ENCODE measurements at places on chromosomes 3 and 15.

GRCh38 chr3:73060302-73060723 lies 1.1 kb upstream of the EBLN2 start:
- DNase-seq: no peak
- no peaks in the 10 kb centered on the region for H3K27me3 ChIP-seq
- H3K4me3 ChIP-seq: no peak overlapping the region
- H3K4me1 ChIP-seq: peaks cover 16% of the 10 kb centered on the region

- no peaks in the 10 kb centered on the region for H3K4me1 ChIP-seq
- no peaks in the 10 kb centered on the region for H3K36me3 ChIP-seq
- H3K27me3 ChIP-seq: peaks cover 5% of the 10 kb centered on the region
- no peak overlapping the region for H3K27ac ChIP-seq
- no peak overlapping the region for H3K4me3 ChIP-seq
These were observed 14.5 kb downstream of the TERB2 start for GRCh38 chr15:44971036-44971435.

DNA sequence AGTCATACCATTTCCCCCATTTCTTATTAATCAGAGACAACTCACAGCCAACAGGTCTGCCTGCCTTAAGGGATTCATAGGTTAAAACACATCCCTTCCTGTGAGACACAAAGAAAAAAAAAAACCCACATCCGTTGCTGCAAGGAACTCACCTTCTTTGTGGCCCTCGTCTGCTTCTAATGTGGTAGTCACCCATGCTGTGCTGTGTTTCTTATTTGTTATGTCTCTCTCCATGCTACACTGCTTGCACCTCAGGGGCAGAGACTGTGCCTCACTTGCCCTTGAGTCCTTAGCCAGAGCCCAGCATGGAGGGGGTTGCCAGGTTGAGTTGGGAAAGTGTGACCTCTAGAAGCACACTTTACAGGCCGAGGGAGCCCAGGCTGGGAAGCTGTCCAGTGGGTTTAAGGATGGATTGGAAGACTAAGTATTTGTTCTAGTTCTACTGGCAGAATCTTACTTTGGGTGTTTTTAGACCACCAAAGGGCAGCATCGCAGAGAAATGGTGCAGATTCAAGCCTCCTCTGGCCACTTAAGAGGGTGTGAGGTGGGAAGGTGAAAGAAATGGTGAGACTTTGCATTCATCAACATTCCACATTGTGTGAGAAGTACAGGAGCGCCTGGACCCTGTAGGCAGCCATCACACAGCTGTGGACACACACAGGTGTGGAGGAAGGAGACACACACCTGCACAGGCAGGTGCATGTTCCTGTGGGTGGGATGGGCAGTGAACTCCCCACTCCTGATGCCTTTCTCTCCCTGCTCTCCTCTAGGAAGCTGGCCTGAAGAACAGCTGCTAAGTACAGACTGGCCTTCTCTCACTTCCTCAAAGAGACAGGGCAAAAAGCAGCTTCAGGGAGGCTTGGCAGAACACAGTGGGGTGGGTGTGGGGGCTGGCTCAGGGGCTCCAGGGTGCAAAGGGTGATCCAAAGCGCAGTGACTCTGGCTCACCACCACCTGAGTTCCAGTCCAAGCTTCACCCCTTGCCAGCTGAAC lies 48.8 kb downstream of the GLB1 start:
- no peaks in the 10 kb centered on the region for H3K27me3 ChIP-seq
- peak overlapping the region; percentile 70 for H3K4me3 ChIP-seq
- peaks cover 65% of the 10 kb centered on the region for H3K36me3 ChIP-seq
- peaks cover 82% of the 10 kb centered on the region for H3K4me1 ChIP-seq
- H3K27ac ChIP-seq: peak overlapping the region; percentile 94

- H3K36me3 ChIP-seq: peaks cover 31% of the 10 kb centered on the region
- H3K27ac ChIP-seq: no peak overlapping the region
- no peaks in the 10 kb centered on the region for H3K4me1 ChIP-seq
- no peaks in the 10 kb centered on the region for H3K27me3 ChIP-seq
These were observed 28.7 kb downstream of the ULK4 start for GRCh38 chr3:41933154-41933676.

DNA sequence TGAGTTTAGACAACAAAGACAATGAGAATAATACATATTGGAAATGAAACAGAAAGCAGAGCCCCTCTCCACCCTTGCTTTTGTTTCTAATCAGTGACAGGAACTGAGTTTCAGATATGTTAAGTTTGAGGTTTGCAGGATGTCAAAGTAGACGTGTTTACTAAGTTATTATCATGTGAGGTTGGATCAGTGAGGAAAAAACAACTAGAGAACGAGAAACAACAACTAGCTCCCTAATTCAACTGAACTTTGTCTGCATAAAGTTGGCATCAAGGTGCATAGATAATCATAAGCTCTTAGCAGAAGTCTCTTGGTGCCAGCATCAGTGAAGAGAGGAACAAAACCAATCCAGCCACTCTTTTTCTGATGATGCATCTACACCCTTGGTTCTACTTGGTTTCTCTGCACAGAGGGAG lies 491.1 kb upstream of the NR2F2 start:
- peak overlapping the region; percentile 40 for H3K4me3 ChIP-seq
- peaks cover 51% of the 10 kb centered on the region for H3K4me1 ChIP-seq
- H3K27ac ChIP-seq: peak overlapping the region; percentile 97
- peak; percentile 49 for DNase-seq
- peaks cover 20% of the 10 kb centered on the region for H3K36me3 ChIP-seq

- DNase-seq: no peak
- H3K4me3 ChIP-seq: no peak overlapping the region
- H3K36me3 ChIP-seq: no peaks in the 10 kb centered on the region
- H3K27me3 ChIP-seq: peaks cover 28% of the 10 kb centered on the region
- H3K27ac ChIP-seq: no peak overlapping the region
These were observed 27.1 kb downstream of the SHC4 start for GRCh38 chr15:48936666-48937065.

- no peak overlapping the region for H3K27ac ChIP-seq
- no peaks in the 10 kb centered on the region for H3K27me3 ChIP-seq
- H3K4me1 ChIP-seq: no peaks in the 10 kb centered on the region
These were observed 84.3 kb upstream of the TNFSF10 start for GRCh38 chr3:172607305-172608121.

DNA sequence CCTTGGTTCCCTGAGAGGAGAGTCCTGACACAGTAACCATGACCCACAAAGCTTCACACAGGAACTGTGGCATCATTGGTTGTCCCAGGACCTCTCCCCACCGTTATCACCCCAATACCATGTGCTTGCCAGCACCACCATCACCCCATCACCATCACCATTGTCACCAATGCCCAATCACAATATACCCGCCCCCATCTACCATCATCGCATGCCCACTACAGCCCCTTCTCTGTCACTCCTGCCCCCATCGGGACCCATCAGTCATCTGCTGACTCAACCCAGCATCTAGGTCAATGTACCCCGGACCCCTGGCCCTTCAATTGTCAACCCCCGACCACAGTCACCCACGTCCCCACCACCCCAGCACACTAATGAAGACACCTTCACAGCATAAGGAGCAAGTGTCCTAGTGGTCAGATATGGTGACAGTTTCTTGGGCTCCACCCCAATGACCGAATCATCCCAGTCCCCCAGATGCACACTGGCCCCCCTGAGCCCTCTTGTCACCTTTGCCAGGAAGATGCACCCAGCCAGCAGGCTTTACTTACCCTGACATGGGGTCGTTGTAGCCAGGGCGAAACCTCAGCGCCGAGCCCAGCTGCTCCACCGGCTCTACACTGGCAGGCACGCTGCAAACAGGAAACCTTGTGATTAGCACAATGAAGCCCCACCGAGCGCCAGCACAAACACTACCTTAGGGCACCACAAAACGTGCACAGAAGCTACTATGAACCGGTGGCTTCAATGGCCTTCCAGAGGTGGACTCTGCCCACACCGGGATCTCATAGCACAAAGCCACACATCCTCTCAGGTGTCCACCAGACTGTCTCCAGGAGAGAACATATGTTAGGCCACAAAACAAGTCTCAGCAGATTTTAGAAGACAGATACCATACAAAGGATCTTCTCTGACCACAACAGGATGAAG lies 25.1 kb downstream of the SHISA5 start:
- DNase-seq: peak; percentile 78
- peak overlapping the region; percentile 99 for H3K27ac ChIP-seq

DNA sequence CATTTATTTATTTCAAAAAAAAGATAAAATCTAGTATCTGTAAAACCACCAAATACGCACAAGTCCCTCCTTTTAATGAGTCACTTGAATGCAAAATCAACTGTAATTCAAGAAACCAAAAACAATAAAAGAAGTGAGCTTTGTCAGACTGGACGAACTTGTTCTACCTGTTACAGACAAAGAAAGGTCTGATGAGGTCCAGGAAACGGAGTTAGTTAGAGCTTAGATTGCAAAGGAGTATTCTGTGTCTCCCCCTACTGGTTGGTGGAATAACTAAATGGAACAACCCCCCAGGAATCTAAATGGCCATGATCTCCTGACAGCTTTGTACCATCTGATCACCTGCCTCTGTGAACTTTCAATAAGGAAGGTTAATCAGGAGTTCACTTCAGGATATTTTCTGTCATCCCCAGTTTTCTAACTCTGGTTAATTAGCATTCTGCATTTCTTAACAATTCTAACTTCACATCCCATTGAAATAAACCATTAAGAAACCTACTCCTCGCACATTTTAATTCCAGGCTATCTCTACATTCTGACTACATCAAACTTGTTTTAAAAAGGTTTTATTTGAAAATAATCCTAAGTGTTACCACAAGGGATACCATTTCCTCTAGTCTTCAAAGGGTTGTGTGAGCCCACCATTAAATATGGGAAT lies 333.0 kb upstream of the SATB1 start:
- peak overlapping the region; percentile 26 for H3K27ac ChIP-seq
- H3K4me1 ChIP-seq: peaks cover 50% of the 10 kb centered on the region
- no peak overlapping the region for H3K4me3 ChIP-seq

- H3K27ac ChIP-seq: no peak overlapping the region
- peaks cover 13% of the 10 kb centered on the region for H3K27me3 ChIP-seq
- no peak overlapping the region for H3K4me3 ChIP-seq
- H3K4me1 ChIP-seq: no peaks in the 10 kb centered on the region
- no peak for DNase-seq
- no peaks in the 10 kb centered on the region for H3K36me3 ChIP-seq
These were observed 31.7 kb upstream of the CCDC66 start for GRCh38 chr3:56525291-56525690.

- H3K36me3 ChIP-seq: no peaks in the 10 kb centered on the region
- no peaks in the 10 kb centered on the region for H3K27me3 ChIP-seq
- H3K4me3 ChIP-seq: no peak overlapping the region
- H3K27ac ChIP-seq: no peak overlapping the region
These were observed 324.4 kb upstream of the CFAP20DC start for GRCh38 chr3:59374091-59374817.

- H3K27me3 ChIP-seq: no peaks in the 10 kb centered on the region
- H3K36me3 ChIP-seq: no peaks in the 10 kb centered on the region
- H3K27ac ChIP-seq: no peak overlapping the region
- H3K4me3 ChIP-seq: no peak overlapping the region
- DNase-seq: no peak
- no peaks in the 10 kb centered on the region for H3K4me1 ChIP-seq
These were observed 313.4 kb downstream of the CNTN6 start for GRCh38 chr3:1406250-1406649.

DNA sequence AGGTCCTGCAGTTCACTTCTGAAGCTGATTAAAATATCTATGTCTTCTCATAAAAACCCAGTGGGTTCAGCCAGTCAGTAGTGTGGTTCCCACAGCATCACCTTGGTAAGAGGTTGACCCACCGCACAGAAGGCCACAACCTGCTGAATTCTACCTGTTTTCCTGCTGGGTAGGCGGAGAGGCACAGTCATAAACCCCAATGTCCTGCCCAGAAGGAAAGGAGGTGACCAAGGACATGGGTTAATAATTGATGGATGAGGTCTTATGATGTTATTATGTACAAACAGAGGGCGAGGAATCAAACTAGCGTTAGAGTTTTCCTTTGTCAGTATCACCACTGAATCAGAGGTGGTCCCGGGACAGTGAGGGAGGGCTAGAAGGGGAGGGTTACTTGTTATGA lies 27.8 kb downstream of the CA12 start:
- no peaks in the 10 kb centered on the region for H3K4me1 ChIP-seq
- DNase-seq: no peak
- no peaks in the 10 kb centered on the region for H3K36me3 ChIP-seq
- no peak overlapping the region for H3K27ac ChIP-seq

DNA sequence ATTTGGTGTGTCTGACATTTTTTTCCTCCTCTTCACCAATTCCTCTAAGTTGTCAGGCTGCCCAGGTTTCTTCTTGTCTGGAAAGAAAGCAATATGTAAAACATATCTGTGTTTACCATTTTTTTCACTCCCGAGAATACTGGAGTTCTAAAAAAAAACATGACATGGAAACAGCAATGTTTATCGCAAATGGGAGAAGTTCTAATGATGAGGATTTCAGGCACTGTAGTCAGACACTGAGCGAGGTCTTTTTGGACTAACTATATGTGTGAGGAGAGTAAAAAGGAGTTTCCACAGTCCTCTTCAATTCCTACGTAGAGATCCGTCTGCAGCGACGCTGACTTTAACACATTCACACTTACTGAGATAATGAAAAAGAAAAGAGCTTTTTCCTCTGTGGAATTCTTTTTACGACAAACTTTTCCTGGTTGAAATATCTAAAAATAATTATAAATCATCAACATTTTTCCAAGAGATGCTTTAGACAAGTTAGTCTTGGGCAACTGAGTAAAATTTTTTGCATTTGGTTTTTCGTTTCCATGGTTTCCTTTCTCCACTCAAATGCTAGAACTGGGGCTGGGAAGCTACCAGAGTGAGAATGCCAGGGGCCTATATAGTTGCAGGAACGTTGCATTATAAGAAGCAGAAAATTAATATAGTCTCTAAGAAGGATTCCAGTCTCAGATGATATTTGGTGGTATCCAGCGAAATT lies 8.4 kb upstream of the SETMAR start:
- H3K4me3 ChIP-seq: no peak overlapping the region
- no peak for DNase-seq
- H3K36me3 ChIP-seq: no peaks in the 10 kb centered on the region
- H3K27me3 ChIP-seq: peaks cover 3% of the 10 kb centered on the region
- no peak overlapping the region for H3K27ac ChIP-seq
- peaks cover 9% of the 10 kb centered on the region for H3K4me1 ChIP-seq

GRCh38 chr3:170417090-170417489 lies 1.6 kb upstream of the CLDN11 start:
- DNase-seq: no peak
- H3K4me3 ChIP-seq: no peak overlapping the region
- H3K27ac ChIP-seq: no peak overlapping the region
- peaks cover 3% of the 10 kb centered on the region for H3K36me3 ChIP-seq

DNA sequence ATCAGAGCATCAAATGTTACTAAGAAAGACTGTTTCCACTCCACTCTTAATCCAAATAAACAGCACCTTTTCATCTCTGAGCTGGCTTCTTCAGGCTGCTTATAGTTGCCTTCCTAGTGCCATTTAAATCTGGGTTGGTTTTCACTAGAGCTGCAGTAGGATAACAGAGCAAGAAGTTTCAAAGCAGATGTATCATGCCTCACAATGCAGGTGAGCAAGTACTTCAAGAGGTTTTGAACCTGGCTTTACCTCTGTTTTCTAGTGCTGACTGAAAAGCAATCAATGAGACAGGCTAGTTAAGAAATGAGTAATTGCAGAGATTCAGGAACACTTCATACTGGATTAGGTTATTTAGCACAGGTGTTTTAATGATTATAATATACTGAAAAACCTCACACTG lies 147.7 kb upstream of the SATB1 start:
- no peaks in the 10 kb centered on the region for H3K27me3 ChIP-seq
- peaks cover 11% of the 10 kb centered on the region for H3K4me1 ChIP-seq
- no peak overlapping the region for H3K4me3 ChIP-seq
- DNase-seq: no peak
- no peak overlapping the region for H3K27ac ChIP-seq

GRCh38 chr3:126944089-126944965 lies 38.6 kb upstream of the PLXNA1 start:
- peak overlapping the region; percentile 32 for H3K27ac ChIP-seq
- no peaks in the 10 kb centered on the region for H3K27me3 ChIP-seq
- H3K36me3 ChIP-seq: no peaks in the 10 kb centered on the region
- H3K4me1 ChIP-seq: peaks cover 7% of the 10 kb centered on the region
- no peak overlapping the region for H3K4me3 ChIP-seq

GRCh38 chr3:158642474-158643210 lies 1.7 kb upstream of the GFM1 start:
- peaks cover 26% of the 10 kb centered on the region for H3K4me1 ChIP-seq
- DNase-seq: no peak
- no peak overlapping the region for H3K4me3 ChIP-seq
- no peak overlapping the region for H3K27ac ChIP-seq

All from activated CD4-positive, alpha-beta T cell treated with anti-CD3 and anti-CD28 coated beads, Interleukin-2, amount 10 ng/mL, durations not matched to agents 7 days and 5 days (primary cell).